ENCODE measurements at places on chromosomes 6 and 20. TPM values are rescaled to one million over a fixed set of nuclear protein-coding genes. Genes with fewer than 3 reads are reported as not detected.

TNNC2 gene
- not detected for total RNA-seq

GRCh38 chr6:136051140-136051775 lies 198.9 kb downstream of the MTFR2 start:
- H3K27ac ChIP-seq: no peak overlapping the region
- peaks cover 10% of the 10 kb centered on the region for H3K4me1 ChIP-seq
- peaks cover 2% of the 10 kb centered on the region for H3K36me3 ChIP-seq
- no peak for DNase-seq
- peaks cover 6% of the 10 kb centered on the region for H3K27me3 ChIP-seq

JPH2 gene
- 0.37 TPM for total RNA-seq

LAMP5 gene
- not detected for total RNA-seq

GRCh38 chr6:166830185-166830890 lies 126.0 kb downstream of the RNASET2 start:
- no peaks in the 10 kb centered on the region for H3K4me1 ChIP-seq
- H3K27ac ChIP-seq: no peak overlapping the region
- no peak for DNase-seq
- H3K36me3 ChIP-seq: no peaks in the 10 kb centered on the region
- H3K4me3 ChIP-seq: no peak overlapping the region

GRCh38 chr6:4973982-4974745 lies 29.7 kb downstream of the RPP40 start:
- H3K27ac ChIP-seq: no peak overlapping the region
- H3K4me1 ChIP-seq: no peaks in the 10 kb centered on the region
- H3K4me3 ChIP-seq: no peak overlapping the region
- H3K36me3 ChIP-seq: no peaks in the 10 kb centered on the region

- no peak overlapping the region for H3K27ac ChIP-seq
- H3K4me3 ChIP-seq: no peak overlapping the region
- DNase-seq: no peak
- H3K36me3 ChIP-seq: no peaks in the 10 kb centered on the region
- H3K27me3 ChIP-seq: peaks cover 2% of the 10 kb centered on the region
These were observed 181.2 kb upstream of the JAG1 start for GRCh38 chr20:10854976-10855375.

RAET1G gene
- total RNA-seq: not detected

GRCh38 chr20:23248461-23248882 lies 102.1 kb upstream of the NXT1 start:
- H3K4me3 ChIP-seq: no peak overlapping the region
- H3K27me3 ChIP-seq: peaks cover 3% of the 10 kb centered on the region
- no peak overlapping the region for H3K27ac ChIP-seq
- DNase-seq: no peak

- no peaks in the 10 kb centered on the region for H3K36me3 ChIP-seq
- no peak for DNase-seq
- no peaks in the 10 kb centered on the region for H3K4me1 ChIP-seq
- no peak overlapping the region for H3K4me3 ChIP-seq
- H3K27ac ChIP-seq: no peak overlapping the region
- peaks cover 2% of the 10 kb centered on the region for H3K27me3 ChIP-seq
These were observed 244.9 kb upstream of the SOX4 start for GRCh38 chr6:21348504-21349195.

- no peak overlapping the region for H3K4me3 ChIP-seq
- H3K27ac ChIP-seq: no peak overlapping the region
- H3K36me3 ChIP-seq: no peaks in the 10 kb centered on the region
- no peaks in the 10 kb centered on the region for H3K4me1 ChIP-seq
- no peaks in the 10 kb centered on the region for H3K27me3 ChIP-seq
These were observed 287.4 kb downstream of the CD109 start for GRCh38 chr6:73983367-73983766.

GRCh38 chr20:19090332-19090731 lies 122.1 kb upstream of the SLC24A3 start:
- H3K27ac ChIP-seq: no peak overlapping the region
- no peaks in the 10 kb centered on the region for H3K4me1 ChIP-seq
- no peaks in the 10 kb centered on the region for H3K27me3 ChIP-seq
- no peak overlapping the region for H3K4me3 ChIP-seq
- no peak for DNase-seq
- no peaks in the 10 kb centered on the region for H3K36me3 ChIP-seq

DNA sequence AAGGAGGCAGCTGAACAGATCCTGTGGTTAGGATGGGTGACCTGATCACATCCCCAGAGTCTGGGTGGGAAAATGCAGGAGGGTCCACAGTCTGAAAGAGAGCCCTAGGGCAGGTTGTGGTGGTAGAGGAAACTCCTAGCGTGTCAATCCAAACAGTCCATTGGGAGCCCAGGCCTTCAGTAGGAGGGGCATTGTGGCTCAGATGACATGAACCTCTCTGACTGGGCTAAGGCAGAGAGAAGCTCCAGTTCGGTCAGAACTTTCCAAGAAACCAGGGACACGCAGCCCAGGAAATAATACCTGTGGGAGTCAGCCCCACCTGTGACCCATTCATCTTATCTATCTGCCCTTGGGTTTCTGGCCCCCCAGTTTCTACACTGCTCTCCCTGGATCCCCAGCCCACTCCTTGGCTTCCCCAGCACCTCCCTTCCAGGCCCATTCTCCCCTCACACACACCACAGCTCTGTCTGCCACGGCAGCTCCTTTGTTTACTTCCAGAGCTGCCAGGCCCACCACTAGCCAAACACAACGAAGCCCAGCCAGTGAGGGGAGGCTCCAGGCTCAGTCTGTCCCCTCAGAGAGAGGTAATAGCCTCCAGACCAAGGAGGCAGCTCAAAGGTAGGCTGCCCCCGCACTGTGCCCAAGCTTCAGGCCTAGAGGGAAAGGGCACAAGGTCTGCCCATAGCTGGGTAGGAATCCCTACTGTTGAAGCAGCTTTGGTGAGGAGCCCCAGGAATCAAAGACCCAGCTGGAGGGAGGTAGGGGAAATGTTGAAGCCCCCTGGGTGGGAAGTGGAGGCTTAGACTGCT lies 6.2 kb downstream of the GDF5 start:
- no peaks in the 10 kb centered on the region for H3K27me3 ChIP-seq
- no peak for DNase-seq
- no peaks in the 10 kb centered on the region for H3K4me1 ChIP-seq

- H3K4me3 ChIP-seq: no peak overlapping the region
- peaks cover 89% of the 10 kb centered on the region for H3K27me3 ChIP-seq
- no peak overlapping the region for H3K27ac ChIP-seq
- peaks cover 24% of the 10 kb centered on the region for H3K4me1 ChIP-seq
- no peak for DNase-seq
These were observed 5.4 kb upstream of the POU3F2 start for GRCh38 chr6:98828941-98829411.

DNA sequence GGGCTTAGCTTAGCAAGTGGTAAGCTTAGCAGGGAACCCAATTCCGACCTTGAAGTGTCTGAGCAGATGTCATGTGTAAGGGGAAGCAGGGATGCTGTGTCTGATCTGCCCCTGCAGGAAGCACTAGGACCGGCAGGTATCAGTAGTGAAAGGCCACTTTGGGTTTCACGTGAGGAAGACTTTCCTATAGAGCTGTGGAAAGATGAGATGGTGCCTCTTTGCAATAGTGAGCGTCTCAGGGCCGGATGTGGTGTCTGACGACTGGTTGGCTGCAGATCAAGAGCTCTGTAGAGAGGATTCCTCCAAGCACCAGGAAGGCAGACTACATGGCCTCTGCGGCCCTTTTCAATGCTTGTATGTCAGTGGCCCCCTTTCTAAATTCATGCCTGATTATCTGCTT lies 98.3 kb downstream of the TIAM2 start:
- H3K36me3 ChIP-seq: peaks cover 4% of the 10 kb centered on the region
- no peak for DNase-seq
- H3K4me3 ChIP-seq: no peak overlapping the region
- no peak overlapping the region for H3K27ac ChIP-seq
- H3K27me3 ChIP-seq: peaks cover 7% of the 10 kb centered on the region

ZNF337 gene
- 26.6 TPM for total RNA-seq

DNA sequence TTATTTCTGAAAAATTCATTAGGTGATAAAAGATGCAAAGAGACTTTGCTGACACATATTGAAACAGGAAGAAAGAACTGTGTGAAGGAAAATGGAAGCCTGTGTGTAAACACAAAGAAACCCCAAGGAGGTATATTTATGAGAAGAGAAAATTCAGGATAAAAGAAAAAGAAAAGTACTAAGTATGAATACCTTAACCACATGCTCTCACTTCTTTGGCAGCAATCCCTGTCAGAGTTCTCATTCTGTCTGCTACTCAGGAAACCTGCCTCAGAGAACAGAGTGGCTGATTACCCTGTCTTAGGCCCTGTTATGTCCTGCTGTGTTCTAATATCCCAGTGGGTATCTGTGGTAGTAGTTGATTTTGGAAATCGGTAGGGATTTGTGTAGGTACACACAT lies 457.9 kb downstream of the TBC1D32 start:
- no peaks in the 10 kb centered on the region for H3K36me3 ChIP-seq
- H3K4me1 ChIP-seq: no peaks in the 10 kb centered on the region
- DNase-seq: no peak
- no peaks in the 10 kb centered on the region for H3K27me3 ChIP-seq

DNA sequence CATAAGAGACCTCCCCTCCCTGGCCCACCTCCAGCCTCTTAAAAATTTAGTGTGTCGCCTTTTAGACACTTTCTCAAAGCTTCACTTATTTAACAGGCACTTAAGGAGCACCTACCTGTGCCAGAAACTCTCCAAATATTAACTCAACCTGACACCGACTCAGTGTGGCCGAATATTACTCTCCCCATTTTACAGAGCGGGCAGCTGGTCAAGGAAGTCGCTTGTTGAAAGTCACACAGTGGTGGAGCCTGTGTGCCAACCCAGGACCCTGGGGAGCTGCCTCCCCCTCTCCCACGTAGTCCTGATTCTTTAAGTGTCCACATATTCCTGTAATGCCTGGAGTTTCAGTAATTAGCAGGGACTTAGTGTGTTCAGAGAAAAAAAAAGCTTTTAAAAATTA lies 1.0 kb upstream of the PMEPA1 start:
- no peaks in the 10 kb centered on the region for H3K36me3 ChIP-seq
- H3K27ac ChIP-seq: no peak overlapping the region
- H3K27me3 ChIP-seq: peaks cover 32% of the 10 kb centered on the region
- H3K4me3 ChIP-seq: peak overlapping the region; percentile 83

DNA sequence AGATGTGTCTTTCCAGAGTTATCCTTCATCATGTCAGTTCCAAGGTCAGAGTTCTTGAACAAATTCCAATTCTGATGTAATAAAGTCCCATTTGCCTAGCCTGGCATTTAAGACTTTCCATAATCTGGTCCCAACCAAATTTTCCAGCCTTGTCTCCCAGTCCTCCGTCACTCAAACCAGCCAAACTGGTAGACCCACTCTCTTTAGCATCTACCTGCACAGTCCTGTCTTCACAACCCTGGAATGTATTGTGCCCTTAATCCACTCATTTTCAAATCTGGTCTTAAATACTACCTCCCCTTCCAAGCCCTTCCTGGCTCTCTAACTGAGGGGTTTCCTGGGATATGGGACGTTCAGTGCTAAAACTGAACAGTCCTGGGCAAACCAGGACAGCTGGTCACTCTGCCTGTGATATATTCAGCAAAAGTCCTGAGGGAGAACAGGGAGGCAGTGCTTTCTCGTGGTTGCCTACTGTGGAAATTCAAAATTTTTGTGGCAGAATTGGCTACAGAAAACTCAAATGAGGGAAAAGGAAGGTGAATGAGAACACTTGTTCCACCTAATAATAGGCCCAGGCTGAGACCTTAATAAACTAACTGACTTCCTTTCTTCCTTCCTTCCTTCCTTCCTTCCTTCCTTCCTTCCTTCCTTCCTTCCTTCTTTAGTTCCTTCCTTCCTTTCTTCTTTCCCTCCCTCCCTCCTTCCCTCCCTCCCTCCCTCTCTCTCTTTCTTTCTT lies 10.8 kb upstream of the AKAP7 start:
- no peak overlapping the region for H3K27ac ChIP-seq
- H3K36me3 ChIP-seq: no peaks in the 10 kb centered on the region
- DNase-seq: no peak
- no peak overlapping the region for H3K4me3 ChIP-seq
- no peaks in the 10 kb centered on the region for H3K4me1 ChIP-seq

- H3K27ac ChIP-seq: no peak overlapping the region
- peaks cover 7% of the 10 kb centered on the region for H3K4me1 ChIP-seq
- H3K27me3 ChIP-seq: peaks cover 78% of the 10 kb centered on the region
- DNase-seq: no peak
These were observed 3.3 kb downstream of the ARHGAP40 start for GRCh38 chr20:38604873-38605303.

- H3K4me1 ChIP-seq: peaks cover 10% of the 10 kb centered on the region
- DNase-seq: no peak
- H3K27me3 ChIP-seq: peaks cover 19% of the 10 kb centered on the region
- peaks cover 13% of the 10 kb centered on the region for H3K36me3 ChIP-seq
- H3K4me3 ChIP-seq: peak overlapping the region; percentile 85
- H3K27ac ChIP-seq: peak overlapping the region; percentile 99
These were observed 797 bp upstream of the ZNF133 start for GRCh38 chr20:18287546-18287914.

GRCh38 chr6:143755301-143755744 lies 77.6 kb downstream of the PHACTR2 start:
- H3K27me3 ChIP-seq: no peaks in the 10 kb centered on the region
- DNase-seq: no peak
- H3K4me3 ChIP-seq: no peak overlapping the region
- H3K27ac ChIP-seq: no peak overlapping the region
- peaks cover 5% of the 10 kb centered on the region for H3K4me1 ChIP-seq

- no peak overlapping the region for H3K4me3 ChIP-seq
- peaks cover 17% of the 10 kb centered on the region for H3K36me3 ChIP-seq
- peaks cover 25% of the 10 kb centered on the region for H3K4me1 ChIP-seq
These were observed 1.1 kb downstream of the ABRACL start for GRCh38 chr6:139029470-139030227.

GRCh38 chr6:169083508-169083874 lies 170.2 kb downstream of the THBS2 start:
- H3K27me3 ChIP-seq: peaks cover 2% of the 10 kb centered on the region
- H3K36me3 ChIP-seq: no peaks in the 10 kb centered on the region

KHDC1 gene
- total RNA-seq: 3.2 TPM

DNA sequence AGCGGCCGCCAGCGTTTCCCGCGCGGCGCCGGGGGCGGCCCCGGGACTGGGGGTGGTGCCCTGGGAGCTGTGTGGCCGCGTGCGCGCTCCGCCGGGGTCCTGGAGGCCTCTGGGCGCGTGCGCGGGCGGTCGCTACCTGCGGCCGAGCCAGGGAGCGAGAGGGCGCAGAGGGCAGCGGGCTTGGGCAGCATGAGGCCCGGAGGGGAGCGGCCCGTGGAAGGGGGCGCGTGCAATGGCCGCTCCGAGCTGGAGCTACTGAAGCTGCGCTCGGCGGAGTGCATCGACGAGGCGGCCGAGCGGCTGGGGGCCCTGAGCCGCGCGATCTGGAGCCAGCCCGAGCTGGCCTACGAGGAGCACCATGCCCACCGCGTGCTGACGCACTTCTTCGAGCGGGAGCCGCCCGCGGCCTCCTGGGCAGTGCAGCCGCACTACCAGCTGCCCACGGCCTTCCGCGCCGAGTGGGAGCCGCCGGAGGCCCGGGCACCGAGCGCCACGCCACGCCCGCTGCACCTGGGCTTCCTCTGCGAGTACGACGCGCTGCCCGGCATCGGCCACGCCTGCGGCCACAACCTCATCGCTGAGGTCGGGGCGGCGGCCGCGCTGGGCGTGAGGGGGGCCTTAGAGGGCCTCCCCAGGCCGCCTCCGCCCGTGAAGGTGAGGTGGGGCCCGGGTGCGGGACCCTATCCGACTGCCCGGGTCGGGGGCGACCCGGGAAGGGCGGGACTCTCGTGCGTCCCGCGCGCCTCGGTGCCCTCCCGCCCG lies at the start of gene PM20D2:
Gene PM20D2 (plus strand): TSS at position 100 of the 762 bp plus-strand sequence. CDS start 90 bp downstream, at position 190.
- peaks cover 19% of the 10 kb centered on the region for H3K36me3 ChIP-seq
- peaks cover 6% of the 10 kb centered on the region for H3K27me3 ChIP-seq
- H3K4me3 ChIP-seq: peak within 1 kb of the TSS; percentile 91
- H3K27ac ChIP-seq: peak within 1 kb of the TSS; percentile 97

GRCh38 chr20:8246716-8247115 lies 114.7 kb downstream of the PLCB1 start:
- no peaks in the 10 kb centered on the region for H3K4me1 ChIP-seq
- H3K27ac ChIP-seq: no peak overlapping the region
- H3K27me3 ChIP-seq: no peaks in the 10 kb centered on the region
- no peak for DNase-seq

Data from activated naive CD8-positive, alpha-beta T cell treated with anti-CD3 and anti-CD28 coated beads, Interleukin-2, amount 10 ng/mL, durations not matched to agents 7 days and 5 days (primary cell).